Adrenal gland (tissue), 19 donors: ENCODE measurements at places on chromosomes 2 and 18. TPM values are rescaled to one million over a fixed set of nuclear protein-coding genes. Genes with fewer than 3 reads are reported as not detected.

GRCh38 chr2:158893026-158893425 lies 75.4 kb upstream of the TANC1 start:
- no peak for DNase-seq

- DNase-seq, result no peak
Measured at GRCh38 chr2:239983004-239983778, 42.0 kb downstream of the NDUFA10 start.

SPDYA gene
- not detected for total RNA-seq

DNA sequence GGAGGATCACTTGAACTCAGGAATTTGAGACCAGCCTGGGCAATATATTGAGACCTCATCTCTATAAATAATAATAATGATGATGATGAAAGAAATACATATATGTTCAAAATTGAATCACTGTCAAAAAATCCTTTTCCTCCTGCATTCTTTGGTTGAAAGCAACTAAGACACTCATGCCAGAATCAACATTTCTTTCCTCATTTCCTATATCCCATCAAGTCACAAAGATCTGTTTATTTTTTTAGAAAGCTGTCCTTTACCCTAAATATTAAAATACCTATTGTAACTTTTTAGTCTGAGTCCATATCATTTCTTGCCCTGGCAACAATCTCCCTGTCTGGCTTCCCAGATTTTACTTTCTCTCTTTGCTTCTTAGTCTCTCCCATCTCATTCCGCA lies 31.8 kb upstream of the PPP4R3B start:
- DNase-seq, result no peak

- peak; percentile 58 for DNase-seq
Measured at GRCh38 chr2:24382363-24383073, 22.2 kb upstream of the ITSN2 start.

GRP gene
- not detected for total RNA-seq

AFF3 gene
- total RNA-seq, result 3.1 TPM

TUBA4A gene
- 17.9 TPM for total RNA-seq
